ENCODE measurements at places on chromosomes 7 and 10.
A peak's percentile ranks its signal among the peaks of the same experiment; 100 is the strongest.

DNA sequence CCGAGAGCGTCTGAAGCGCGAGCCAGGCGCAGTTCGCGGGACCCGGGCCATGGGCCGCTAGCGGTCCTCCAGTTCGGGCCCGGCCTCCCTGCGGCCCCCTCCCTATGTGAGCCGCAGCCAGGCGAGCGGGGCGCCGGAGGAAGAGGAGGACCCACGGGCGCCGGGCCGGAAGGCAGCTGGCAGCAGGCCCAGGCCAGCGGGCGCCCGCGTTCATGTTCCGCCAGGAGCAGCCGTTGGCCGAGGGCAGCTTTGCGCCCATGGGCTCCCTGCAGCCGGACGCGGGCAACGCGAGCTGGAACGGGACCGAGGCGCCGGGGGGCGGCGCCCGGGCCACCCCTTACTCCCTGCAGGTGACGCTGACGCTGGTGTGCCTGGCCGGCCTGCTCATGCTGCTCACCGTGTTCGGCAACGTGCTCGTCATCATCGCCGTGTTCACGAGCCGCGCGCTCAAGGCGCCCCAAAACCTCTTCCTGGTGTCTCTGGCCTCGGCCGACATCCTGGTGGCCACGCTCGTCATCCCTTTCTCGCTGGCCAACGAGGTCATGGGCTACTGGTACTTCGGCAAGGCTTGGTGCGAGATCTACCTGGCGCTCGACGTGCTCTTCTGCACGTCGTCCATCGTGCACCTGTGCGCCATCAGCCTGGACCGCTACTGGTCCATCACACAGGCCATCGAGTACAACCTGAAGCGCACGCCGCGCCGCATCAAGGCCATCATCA, 1.1 kb downstream of the ADRA2A start:
- peak; percentile 58 for DNase-seq

DNA sequence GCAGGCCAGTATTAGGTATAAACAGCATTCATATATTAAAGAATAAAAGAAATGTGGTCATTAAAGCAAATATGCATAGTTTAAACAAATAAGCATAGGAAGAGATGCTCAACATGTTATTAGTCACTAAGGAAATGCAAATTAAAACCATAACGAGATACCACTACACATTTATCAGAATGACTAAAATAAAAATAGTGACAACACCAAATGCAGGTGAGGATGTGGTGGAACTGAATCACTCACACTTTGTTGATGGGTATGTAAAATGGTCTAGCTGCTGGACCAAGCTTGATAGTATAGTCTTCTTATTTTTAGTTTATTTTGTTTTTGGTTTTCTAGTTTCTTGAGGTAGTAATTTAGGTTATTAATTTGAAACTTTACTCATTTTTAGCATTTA, 242.9 kb downstream of the HGF start:
- DNase-seq = no peak

DNA sequence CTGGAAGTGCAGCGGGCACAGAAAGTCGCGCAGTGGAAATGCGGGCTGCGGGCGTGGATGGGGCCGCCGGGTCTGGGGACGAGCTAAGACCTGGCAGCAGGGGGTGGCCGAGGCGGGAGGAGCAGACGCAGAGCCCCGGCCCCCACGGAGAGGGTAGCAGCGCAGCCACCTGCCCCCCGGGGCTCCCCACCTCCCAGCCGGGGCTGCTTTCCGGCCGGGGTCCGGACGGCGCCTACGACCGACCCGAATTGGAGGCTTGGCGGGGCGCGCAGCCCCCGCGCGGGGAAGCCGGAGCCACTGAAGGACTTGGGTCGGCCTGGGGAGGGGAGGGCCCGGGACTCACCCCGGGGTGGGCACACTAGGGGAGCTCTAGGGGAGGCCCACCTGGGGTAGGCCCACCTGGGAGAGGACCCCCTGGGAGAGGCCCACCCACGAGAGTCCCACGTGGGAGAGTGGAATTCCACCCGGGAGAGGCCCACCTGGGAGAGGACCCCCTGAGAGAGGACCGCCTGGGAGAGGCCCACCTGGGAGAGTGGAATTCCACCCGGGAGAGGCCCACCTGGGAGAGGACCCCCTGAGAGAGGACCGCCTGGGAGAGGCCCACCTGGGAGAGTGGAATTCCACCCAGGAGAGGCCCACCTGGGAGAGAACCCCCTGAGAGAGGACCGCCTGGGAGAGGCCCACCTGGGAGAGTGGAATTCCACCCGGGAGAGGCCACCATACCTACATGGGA, 854 bp upstream of the CFAP46 start:
- no peak for DNase-seq

- no peak for DNase-seq
Observed at GRCh38 chr7:47690902-47691558, 109.1 kb upstream of the TNS3 start.

DNA sequence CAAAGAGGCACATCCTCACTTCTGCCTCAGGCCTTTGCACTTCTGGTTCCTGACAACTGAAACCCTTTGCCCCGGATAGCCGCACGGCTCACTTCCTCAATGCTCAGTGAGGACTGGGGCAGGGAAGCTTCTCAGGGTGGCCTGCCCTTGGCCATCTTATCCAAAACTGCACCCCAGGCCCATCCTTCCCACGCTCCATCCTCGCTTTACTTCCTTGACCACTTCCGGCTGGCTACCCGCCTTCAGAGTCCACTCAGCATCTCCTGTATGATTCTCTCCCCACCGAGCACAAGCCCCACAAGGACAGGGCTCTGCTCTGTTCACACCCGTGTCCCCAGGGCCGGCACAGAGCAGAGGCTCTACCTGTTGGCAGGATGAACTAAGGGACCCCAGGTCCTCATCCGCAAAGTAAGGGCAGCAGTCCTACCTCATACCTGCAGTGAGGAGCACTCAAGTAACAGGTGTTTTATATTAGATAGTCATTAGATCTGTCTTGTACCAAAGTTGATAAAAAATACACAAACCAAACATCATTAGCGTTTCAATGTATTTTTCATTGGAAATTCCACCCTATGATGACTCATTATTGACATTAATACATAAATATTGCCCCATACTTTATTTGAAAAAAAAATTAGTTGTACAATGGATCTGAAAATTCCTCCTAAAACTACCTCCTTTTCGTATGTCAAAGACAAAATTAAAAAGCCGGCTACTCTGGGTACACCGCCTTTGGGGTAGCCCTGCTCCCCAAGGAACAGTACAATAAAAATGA, 35.0 kb downstream of the GNA12 start:
- no peak for DNase-seq

DNA sequence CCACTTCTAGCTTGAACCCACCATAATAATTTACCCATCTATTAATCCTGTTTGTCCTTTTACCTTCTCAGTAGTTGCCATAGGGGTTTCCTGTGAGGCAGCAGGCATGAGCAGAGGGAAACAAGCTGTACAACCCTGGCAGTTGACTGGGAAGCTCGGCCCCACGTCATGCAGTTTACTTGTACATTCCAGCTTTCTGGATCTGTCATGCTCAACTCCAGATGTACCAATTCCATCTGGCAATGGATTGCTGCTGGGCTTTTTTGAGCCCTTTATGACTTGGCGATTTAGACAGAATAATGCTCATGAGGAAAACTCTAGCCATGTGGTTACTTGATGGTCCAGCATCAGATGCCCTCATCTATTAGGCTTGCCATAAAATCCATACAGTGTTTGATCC, 112.5 kb downstream of the GNAI1 start:
- no peak for DNase-seq

- no peak for DNase-seq
Observed at GRCh38 chr10:75159519-75159918, 48.1 kb downstream of the SAMD8 start.

Measured in right forelimb (tissue), 1 donor.